ENCODE measurements at places on chromosomes 2 and 18.

DNA sequence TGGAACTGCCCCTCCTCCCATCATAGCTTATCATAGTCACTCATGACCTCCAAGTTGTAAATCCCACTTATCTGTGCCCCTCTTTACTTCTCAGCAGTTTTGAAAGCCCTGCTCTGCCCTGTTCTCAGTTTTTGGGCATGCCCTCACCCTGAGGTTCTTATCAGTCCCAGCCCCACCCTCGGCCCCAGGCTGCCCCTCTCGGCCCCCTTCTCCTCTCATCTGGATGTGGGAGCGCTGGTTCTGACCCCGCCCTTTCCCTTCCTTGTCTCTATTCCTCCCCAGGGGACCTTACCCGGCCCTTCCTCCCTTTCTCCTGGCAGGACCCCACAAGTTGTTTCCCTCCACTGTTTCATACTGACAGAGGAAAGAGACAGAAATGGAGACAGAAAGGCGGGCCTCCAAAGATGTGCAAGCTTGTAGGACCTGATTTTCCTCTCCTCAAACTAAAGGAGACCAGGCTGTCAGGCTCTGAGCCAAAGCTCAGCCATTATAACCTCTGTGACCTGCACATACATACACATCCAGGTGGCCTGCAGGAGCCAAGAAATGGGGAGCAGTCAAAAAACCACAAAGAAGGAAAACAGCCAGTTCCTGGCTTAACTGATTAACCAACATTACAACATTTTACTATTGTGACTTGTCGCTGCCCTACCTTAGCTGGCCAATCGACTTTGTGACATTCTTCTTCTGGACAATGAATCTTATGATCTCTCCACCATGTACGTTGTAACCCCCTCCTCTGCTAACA, 171.0 kb upstream of the HS6ST1 start:
- no peak for DNase-seq

DNA sequence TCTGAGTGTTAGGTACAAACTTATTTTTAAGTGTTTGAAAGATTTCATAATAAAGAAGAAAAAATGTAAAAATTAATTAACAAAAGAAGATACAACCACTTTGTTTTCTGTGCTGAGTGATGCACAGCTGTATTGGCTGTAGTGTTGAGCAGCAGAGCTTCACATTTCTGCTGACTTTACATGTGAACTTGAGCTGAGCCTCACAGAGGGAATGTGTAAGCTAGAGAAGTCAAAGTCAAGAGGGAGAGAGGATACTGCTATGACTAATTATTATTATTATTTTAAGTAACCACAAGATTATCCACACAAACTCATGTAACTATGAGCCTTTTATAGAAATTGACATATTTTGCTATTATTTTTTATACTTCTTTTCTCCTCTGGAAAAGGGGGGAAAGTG, 159.1 kb upstream of the ZSWIM2 start:
- DNase-seq: no peak

DNA sequence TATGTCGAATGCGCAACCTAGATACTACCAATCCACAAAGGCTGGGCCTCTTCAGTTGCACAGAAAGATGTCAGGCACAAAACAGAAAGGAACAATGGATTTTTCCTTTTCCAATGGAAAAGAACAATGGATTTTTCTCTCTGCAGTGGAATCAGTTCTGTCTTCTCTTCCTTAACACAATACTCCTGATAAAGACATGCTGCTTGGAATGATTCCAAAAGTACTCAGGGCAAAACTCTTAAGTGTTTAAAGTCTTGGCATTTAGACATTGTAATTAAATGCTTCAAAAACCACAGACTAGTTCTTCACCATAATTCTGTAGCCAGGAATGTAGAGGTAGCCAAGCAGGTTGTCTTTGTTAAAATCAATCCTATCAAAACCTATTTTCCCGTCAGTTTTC, 46.7 kb upstream of the FLACC1 start:
- DNase-seq: no peak

- peak; percentile 15 for DNase-seq
Observed at GRCh38 chr2:38528008-38528442, 74.7 kb downstream of the HNRNPLL start.

GRCh38 chr2:74512744-74513604, 1.3 kb upstream of the TLX2 start:
- no peak for DNase-seq

- DNase-seq: no peak
Observed at GRCh38 chr2:74095632-74096031, 52.1 kb downstream of the BOLA3 start.

- DNase-seq: no peak
Observed at GRCh38 chr2:208320686-208321085, 54.6 kb downstream of the PIKFYVE start.

DNA sequence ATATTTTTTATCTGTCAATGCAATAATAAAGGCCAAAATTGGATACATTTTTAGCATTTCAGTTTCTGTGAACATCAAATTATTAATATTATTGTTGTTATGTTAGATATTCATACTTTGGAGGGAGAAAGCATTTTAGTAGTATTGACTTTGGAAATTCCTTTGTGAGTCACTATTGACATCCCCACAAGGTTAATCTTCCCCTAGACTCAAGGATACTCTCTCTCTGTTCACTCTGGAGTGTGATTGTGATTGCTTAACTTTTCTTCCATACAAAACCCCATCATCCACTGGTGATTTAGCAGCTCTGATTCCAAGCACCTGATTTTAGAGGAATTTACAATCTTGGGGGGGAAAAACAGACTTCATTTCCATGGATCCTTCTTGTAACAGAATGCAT, 352.0 kb downstream of the THSD7B start:
- DNase-seq: no peak

DNA sequence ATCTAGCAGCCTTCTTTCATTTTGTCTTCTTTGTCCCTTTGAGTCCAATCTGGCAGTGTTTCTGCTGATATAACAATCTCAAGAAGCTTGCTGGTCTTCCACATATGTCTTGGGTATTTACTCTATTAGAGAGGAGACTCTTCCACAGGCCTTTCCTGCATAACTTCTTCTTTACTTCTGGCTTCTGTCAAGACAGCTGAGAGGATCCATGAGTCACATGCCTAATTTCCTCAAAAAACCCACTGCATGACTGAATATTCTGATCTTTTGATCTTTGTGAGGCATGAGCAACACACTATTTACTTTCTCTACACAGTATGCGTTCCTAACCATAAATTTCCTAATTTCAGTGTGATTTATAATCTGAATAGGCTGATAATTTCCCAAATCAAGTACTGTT, 5.1 kb upstream of the DCC start:
- DNase-seq: no peak

GRCh38 chr2:113370478-113371091, 66.9 kb upstream of the ZNG1B start:
- peak; percentile 65 for DNase-seq

DNA sequence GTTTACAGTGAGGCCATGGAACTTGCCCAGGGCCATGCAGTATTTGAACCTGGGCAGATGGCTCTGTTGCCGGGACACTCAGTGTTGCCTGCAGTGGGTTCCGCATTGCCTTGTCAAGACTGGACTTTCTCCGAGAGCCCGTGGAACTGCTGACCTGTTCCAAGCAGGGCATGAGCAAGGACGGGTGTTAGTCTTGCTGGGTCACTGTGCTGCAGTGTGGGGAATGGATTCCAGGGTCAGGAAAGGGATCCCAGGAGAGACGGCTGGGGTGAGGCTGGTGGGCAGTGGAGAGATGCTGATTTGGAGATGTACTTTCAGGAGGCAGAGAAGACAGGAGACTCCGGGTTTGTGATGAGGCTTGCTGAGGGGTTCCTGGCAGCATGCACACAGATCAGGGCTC, 348.7 kb upstream of the HS6ST1 start:
- no peak for DNase-seq

DNA sequence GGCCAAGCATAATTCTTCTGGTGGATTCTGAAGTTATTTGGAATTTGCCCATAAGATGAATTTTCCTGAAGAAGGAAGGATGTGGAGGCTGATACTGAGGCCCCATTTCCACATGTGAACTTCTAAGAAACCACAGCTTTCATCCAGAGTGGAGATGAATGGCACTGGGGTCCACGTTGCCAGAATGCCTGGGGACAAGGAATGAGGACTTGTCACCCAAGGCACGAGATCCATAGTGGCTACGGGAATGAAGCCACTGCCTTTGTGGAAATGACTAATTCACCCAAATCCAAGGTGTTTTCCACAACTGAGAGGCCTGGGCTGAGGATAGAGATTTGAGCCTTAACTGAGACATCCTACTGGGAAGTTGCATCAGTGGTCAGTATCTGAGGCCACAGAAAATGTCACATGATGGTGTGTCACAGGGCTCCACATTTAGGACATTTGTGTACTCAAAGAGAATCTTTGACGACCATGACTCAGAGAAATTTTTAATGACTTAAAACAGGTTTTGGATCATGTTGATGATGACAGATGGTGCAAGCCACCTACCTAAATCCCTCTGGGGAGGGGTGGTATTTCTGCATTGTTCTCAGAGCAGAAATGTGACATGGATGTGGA, 286.1 kb downstream of the SOX11 start:
- DNase-seq: no peak

GRCh38 chr2:154908327-154908726, 209.8 kb downstream of the KCNJ3 start:
- DNase-seq: no peak
